EH (cell line): ENCODE measurements at places on chromosomes 2 and 18.

DNA sequence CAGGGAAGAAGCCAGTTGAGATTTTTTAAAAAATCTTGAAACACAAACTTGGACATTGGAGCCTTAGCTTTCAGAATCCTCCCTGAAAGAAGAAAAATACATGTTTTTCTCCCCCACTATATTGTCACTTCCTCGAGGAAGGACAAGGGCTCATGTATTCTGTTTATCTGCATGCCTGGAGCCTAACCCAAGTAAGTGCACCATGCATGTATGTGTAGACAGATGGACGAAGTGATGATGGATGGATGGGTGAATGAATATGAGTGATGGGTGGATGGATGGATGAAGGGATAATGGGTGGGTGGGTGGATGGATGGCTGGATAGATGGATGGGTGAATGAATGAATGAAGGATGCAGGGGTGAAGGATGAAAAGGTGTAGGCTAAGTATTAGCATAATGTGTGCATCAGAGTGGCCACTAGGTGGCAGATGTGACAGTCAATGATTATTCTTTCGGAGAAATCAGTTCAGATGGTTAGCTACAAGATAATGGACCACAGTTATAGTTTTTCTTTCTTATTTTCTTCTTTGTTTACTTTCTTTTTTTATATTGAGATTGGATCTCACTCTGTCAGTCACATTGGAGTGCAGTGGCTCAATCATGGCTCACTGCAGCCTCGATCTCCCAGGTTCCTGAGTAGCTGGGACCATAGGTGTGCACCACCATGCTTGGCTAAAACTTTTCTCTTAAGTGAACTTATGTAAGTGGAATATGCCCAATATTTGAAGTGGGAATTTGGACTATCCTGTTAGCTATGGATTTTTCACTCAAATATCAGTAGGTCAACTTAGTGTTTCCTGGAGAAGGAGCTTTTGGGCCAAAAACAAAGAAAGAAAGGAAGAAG is 18.5 kb upstream of the CCDC93 start:
- DNase-seq = peak; percentile 46

- no peak for DNase-seq
These were observed 306.4 kb downstream of the RBM43 start for GRCh38 chr2:150955231-150955630.

- DNase-seq = no peak
These were observed 198.1 kb downstream of the IKZF2 start for GRCh38 chr2:212953170-212953920.

GRCh38 chr2:151776367-151776766 is 42.1 kb upstream of the NEB start:
- DNase-seq = no peak

DNA sequence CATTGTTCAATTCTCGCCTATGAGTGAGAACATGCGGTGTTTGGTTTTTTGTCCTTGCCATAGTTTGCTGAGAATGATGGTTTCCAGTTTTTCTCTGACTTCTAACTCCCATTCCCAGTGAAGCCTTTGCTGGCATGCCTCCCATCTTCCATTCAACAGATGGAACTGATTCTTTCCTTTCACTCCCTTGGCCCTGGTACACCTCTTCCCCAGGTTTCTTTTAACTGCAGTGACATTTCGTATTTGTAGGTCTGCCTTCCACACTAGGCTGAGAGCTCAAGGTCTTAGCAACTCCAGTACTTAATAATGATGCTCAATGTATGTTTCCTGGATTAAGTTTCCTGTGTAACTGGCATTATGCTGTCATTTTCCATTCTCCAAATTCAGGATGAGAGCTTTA is 48.5 kb downstream of the GAREM1 start:
- no peak for DNase-seq

GRCh38 chr2:96528700-96529375 is 7.7 kb upstream of the ARID5A start:
- DNase-seq = no peak

GRCh38 chr2:36394804-36395203 is 39.2 kb downstream of the CRIM1 start:
- peak; percentile 60 for DNase-seq

- peak; percentile 1 for DNase-seq
These were observed 111.1 kb downstream of the TGFA start for GRCh38 chr2:70442301-70443077.

DNA sequence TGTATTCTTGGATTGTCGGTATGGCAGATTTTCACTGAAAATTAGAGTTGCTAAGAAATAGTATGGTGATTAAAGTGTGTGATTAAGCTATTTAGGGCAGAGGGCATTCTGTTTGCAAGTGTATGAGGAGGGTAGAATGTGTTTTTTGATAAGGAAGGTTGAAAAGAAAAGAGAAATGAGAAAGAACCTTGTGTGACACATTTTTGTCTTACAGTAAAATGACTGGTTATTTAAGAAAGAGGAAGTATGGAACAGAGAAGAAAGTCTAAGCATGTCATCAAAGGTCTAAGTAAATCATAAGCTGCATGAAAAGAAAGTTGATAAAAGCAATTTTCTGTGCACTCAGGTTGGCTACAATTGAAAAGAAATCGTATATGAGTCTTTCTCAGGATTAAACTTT is 5.2 kb upstream of the RSAD2 start:
- no peak for DNase-seq

DNA sequence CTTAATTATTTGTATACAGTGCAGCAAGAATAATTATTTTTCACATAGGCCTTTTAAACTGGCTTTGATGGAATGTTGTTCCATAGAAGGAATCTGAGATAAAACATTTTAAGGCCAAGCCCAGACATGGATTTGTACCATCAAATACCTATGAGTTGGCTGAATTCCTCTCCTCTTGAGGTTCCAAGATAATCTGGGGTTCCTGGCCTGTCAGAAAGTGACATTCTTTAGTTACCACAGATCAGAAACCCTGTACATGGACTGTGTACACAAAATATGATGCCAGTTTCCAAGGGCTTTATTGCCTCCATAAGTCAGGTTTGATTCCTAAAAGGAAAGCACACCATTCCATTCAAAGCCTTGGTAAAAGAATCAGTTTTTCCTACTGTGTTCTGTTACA is 1256.7 kb upstream of the NRXN1 start:
- DNase-seq = no peak

GRCh38 chr2:160388464-160389263 is 104.9 kb downstream of the RBMS1 start:
- DNase-seq = peak; percentile 71

DNA sequence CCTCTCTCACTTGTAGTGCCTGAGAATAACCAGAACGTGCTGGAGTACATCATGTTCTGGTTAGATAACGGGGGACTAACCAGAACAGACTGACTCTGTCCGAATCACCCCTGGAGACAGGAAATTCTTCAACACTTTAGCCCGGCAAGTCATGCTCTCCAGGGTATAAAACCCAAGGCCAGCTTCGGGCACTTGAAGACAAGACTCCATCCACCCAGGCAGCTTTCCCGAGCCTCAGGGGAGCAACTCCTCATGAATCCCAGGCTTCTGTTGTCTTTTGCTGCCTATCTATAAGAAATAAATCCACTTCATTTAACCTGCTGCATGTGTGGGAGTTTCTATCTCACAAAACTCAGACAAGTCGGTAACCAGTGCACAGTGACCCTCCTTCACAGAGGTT is 99.6 kb downstream of the KCNF1 start:
- no peak for DNase-seq
